ENCODE measurements at places on chromosomes 5 and 9. TPM values are rescaled to one million over a fixed set of nuclear protein-coding genes. Genes with fewer than 3 reads are reported as not detected.

The SCGB3A2 gene
- total RNA-seq, result not detected

The CDK9 gene
- total RNA-seq, result 99.4 TPM

The WDR31 gene
- total RNA-seq, result 0.55 TPM

- no peak overlapping the region for H3K27ac ChIP-seq
- H3K27me3 ChIP-seq, result peaks cover 18% of the 10 kb centered on the region
- no peak for DNase-seq
- no peaks in the 10 kb centered on the region for H3K36me3 ChIP-seq
Observed at GRCh38 chr5:42614509-42614908, 142.1 kb upstream of the CCDC152 start.

- no peak overlapping the region for H3K27ac ChIP-seq
- no peaks in the 10 kb centered on the region for H3K36me3 ChIP-seq
- peaks cover 25% of the 10 kb centered on the region for H3K27me3 ChIP-seq
Observed at GRCh38 chr5:156444753-156445291, 117.9 kb downstream of the SGCD start.

The C5orf52 gene
- not detected for total RNA-seq

DNA sequence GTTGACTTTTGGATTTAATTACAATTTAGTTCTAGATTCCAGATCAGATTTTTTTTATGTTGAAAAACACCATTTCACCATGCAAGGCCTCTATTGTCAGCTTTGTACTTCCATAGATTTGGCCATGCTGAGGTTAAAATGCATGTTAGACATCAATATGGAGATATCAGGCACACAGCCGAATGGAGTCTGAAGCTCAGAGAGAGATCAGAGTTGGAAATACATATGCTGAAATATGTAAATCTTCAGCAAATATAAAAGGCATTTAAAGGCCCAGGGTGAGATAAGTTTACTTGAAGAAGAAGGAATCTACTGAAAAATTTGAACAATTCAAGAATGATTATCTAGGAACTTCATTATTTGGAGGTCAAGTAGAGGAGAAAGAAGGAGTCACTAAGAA, 139.6 kb downstream of the CHSY3 start:
- no peaks in the 10 kb centered on the region for H3K36me3 ChIP-seq
- H3K4me3 ChIP-seq, result no peak overlapping the region
- H3K4me1 ChIP-seq, result no peaks in the 10 kb centered on the region
- no peaks in the 10 kb centered on the region for H3K27me3 ChIP-seq
- H3K27ac ChIP-seq, result no peak overlapping the region

- peak; percentile 85 for DNase-seq
- peak within 1 kb of the TSS; percentile 93 for H3K27ac ChIP-seq
- no peak within 1 kb of the TSS for H3K4me3 ChIP-seq
- no peaks in the 10 kb centered on the region for H3K36me3 ChIP-seq
- peaks cover 5% of the 10 kb centered on the region for H3K27me3 ChIP-seq
- peaks cover 20% of the 10 kb centered on the region for H3K4me1 ChIP-seq
Observed at GRCh38 chr5:65481635-65482295, at the start of gene ADAMTS6. Gene ADAMTS6 (minus strand): TSS chr5:65481920. CDS start chr5:65473673, 8,247 bp downstream.

The NR6A1 gene
- 0.19 TPM for total RNA-seq

Data from activated CD4-positive, alpha-beta T cell treated with anti-CD3 and anti-CD28 coated beads, Interleukin-2, amount 10 ng/mL, durations not matched to agents 7 days and 5 days (primary cell).